ENCODE measurements at places on chromosomes 5 and 9. TPM values are rescaled to one million over a fixed set of nuclear protein-coding genes. Genes with fewer than 3 reads are reported as not detected.

The XRCC4 gene
- 21.3 TPM for total RNA-seq

The BNC2 gene
- total RNA-seq = 5.8 TPM

The TMEM215 gene
- total RNA-seq = not detected

The SPATA31C1 gene
- not detected for total RNA-seq

The SHC3 gene
- 2.4 TPM for total RNA-seq

The PPP2R2B gene
- not detected for total RNA-seq

DNA sequence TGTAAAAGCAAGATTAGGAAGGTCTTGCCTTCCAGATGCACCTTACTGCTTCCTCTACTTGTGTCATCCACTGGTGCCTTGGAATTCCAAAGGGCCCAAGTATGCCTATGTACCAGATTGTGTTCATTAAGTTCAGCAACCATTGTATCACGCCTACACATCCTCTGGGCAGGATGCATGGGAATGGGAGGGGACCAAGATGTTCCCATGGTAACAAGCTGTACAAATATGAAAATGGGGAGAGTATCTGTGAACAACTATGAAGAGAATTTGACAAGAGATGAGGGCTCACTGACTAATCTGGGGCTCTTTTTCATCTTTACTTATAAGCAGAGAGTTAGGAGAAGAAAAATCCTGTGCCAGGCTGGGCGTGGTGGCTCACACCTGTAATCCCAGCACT, 137.8 kb upstream of the MAP1B start:
- no peak for DNase-seq

GRCh38 chr9:100294806-100295205, 57.9 kb downstream of the TEX10 start:
- DNase-seq = no peak

DNA sequence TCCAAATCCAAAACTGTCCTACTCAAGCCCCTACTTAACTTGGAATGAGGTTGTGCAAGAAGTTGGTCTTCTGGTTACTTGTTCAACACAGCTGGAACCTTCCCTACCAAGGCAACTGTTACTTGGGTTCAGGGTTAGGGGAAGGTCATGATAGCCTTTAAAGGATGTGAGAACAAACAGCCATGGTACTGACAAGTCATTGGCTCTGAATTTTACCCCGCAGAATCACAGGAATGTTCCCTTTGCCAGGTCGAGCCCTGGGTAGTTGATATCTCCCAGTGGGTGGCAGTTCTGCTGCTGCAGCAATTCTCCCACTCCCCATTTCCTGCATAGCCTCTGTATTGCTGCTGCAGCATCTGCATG, 396.1 kb upstream of the MPDZ start:
- no peak for DNase-seq

GRCh38 chr5:139574641-139575312, 13.6 kb downstream of the UBE2D2 start:
- DNase-seq = peak; percentile 32

GRCh38 chr5:180271221-180271620, 20.7 kb downstream of the MAPK9 start:
- DNase-seq = no peak

DNA sequence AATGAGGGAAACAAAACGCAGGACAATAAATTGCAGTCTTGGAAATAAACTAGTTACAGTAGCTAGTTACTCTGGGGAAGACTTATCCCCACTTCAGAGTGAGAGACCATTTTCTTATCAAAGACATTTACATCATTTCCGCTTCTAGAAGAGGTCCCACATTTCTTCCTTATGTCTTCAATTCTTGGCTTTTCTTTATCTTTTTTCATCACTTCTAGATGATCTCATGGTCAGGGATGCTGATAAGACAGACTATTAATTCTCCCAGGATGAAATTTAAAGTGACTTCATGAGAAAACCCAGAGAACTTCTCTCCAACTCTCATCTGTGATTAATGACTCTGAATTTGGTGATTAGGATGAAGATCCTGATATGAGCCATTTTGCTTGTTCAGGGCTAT, 229.1 kb downstream of the MTRR start:
- no peak for DNase-seq

DNA sequence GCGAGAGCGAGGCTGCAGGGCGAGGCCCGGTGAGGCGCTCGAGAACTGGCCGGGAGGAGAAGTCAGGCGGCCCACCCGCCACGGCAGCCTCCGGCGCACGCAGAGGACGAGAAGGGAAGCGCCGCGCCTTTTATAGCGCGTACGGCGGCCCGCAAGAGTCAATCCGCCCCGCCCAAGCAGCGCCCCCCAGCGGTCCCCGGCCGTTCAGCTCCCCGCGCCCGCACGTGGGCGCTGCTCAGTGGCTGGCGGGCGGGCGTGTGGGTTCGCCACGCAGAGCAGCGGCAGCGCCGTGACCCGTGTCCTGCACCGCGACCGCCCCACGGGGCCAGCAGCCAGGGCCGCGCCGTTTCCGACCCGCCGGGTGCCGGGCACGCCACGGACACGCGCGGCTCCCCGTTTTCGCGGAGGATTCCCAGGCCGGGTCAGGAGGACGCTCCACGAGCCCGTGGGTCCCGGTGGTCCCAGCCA, 14.6 kb downstream of the LCN10 start:
- DNase-seq = peak; percentile 82

GRCh38 chr9:35758475-35759050, 4.5 kb upstream of the MSMP start:
- DNase-seq = no peak

DNA sequence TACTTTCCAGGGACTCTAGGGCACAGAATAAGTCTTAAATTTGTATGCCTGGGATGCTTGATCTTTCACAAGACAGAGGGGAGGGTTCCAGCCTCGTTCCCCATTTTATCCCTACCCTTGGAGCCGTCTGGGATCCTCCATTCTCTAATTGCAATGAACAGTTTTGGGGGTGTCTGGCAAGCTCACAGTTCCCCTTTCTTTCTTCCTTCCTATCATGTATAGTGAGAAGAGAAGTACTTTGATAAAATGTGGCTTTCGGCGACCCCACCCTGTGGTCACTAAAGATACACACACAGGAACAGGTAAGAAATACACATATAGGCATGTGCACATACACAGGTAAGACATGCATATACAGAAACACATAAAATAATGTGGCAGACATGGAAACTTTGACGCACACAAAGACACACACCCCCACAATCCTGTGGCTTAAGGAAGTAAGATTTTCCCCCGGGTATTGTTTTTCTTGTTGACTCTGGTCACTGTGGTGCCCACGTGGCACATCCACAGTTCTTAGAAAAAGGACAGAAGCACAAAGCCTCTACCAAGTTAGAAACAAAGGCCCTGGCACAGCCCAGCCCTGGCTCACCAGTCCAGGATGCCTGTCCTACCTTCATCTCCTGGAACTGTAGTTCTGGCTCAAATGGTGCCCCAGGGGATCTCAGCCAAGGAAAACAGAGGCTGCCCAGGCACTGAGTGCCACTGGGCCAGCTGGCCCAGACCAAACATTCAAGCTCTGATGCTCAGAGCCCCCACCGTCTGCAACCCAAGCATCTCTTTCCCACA, 6.3 kb upstream of the SMU1 start:
- DNase-seq = no peak

GRCh38 chr9:112764344-112764743, 13.8 kb downstream of the SNX30 start:
- no peak for DNase-seq

DNA sequence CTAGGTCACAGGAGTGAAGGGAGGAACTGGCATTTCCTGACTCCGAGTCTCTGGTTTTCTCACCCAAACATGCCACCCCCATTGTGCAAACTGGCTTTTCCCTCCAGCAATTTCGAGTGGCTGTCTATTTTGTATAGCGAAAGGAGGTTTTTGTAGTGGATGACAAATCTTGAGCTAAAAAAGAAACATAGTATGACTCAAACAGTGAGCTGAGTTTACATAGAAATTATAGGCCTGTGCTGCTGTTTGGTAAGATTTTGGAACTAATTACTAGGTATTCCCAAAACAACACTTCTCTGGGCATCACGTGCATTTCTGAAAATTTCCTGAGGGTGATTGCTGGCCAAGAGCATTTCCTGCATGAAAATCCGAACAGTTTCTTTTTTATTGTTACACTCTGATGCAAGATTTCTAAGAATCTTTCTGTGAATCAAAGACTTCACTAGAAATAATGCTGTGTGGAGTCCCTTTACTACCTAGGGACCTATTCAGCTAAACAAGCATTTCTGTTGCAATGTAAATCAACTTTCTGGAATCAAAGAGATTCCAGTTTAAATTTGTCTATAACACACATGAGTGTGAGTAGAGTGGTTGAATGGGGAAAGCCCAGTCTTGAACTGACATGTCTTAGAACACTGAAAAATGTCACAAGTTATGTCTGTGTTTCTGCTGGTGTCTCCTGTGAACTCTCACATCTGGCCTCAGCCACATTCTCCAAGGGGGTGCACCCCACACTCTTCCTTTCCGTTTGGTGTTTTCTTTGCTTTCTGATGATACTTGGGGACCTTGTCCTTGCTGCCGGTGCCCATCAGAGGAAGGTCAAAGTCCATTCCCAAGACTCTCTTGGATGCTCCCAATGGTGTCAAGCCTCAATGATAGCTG, 33.3 kb upstream of the DAPK1 start:
- no peak for DNase-seq
